ENCODE measurements at places on chromosomes 3 and 15.

GRCh38 chr3:189202106-189202505 lies 30.3 kb downstream of the TPRG1 start:
- DNase-seq, result no peak

DNA sequence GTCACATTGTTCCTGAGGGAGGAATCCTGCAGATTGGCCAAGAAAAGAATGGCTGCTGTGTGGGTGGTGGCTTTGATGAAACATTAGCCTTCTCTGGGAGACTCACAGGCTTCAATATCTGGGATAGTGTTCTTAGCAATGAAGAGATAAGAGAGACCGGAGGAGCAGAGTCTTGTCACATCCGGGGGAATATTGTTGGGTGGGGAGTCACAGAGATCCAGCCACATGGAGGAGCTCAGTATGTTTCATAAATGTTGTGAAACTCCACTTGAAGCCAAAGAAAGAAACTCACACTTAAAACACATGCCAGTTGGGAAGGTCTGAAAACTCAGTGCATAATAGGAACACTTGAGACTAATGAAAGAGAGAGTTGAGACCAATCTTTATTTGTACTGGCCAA lies 6.1 kb downstream of the PTX3 start:
- DNase-seq, result no peak

DNA sequence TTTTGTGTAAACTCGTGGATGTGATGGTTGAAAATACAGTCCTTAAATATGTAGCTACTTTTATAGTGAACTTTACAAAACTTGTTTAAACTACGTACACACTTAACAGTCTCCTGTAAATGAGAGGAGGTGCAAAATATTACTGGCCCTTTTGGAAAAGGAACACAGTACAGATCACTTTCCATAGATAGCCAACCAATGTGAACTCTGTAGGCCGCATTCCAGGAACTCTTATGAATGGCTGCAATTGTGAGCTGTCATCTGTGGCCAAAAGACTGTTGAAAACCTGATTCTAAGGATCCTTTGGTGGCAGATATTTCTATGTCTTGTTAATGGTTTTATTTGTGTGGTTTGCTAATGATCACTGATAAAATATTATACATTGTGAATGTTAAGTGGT lies 6.2 kb downstream of the TSC22D2 start:
- no peak for DNase-seq

- DNase-seq, result no peak
Observed at GRCh38 chr3:117651246-117651645, 941.7 kb downstream of the TUSC7 start.
